Stimulated activated CD4-positive, alpha-beta T cell treated with anti-CD3 and anti-CD28 coated beads, TNF-alpha, amount 100 ng/mL, for 24 hours (primary cell): ENCODE measurements at places on chromosomes 11 and 22.

DNA sequence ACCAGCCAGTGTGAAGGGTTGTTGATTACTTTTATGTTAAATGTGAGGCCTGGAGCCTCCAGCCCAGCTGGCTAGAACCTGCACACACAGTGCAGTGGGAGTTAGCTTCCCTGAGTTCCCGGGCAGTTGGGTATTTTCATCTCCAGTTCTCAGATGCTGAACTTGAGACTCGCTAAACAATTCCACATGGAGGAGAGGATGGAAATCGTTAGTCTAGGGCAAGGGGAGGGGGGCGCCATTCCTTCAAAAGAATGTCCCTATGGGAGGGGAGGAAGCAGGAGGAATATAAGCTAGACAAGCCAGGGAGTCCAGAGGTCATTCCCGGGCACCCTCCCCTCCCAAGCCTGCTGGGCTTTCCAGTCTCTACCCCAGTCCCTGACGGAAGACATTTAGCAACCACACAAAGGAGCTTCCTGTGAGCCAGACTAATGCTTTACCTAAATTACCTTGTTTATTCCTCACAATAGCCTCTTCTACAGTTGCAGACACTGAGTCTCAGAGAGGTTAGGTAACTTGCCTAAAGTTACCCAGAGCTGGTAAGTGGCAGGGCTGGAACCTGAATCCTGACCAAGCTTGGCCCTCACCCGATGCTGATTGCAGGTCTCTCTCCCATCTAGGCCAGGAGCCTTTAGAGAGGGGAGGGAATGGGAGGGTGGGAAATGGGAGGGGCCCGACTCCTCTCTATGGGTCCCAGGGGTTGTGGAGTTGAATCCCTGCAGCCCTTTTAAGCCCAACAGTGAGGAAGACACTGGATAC, 1.9 kb upstream of the TSKU start:
- DNase-seq: no peak

DNA sequence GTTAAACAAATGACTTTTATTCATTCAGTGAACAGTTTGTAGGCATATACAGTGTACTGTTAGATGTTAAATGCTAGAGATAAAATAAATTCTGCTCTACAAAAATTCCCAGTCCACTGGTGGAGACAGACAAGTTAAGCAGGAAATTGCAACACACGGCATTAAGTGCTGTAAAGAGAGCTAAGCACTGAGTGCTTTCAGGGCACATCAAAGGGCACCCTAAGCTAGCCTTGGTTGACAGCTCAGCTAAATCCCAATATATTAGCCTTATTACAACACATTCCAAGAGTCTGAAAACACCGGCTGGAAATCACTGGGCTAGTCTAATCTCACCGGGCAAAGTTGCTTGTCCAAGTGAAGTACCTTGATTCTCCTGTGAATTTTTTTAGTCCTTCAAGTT, 55.1 kb downstream of the NOX4 start:
- no peak for DNase-seq

DNA sequence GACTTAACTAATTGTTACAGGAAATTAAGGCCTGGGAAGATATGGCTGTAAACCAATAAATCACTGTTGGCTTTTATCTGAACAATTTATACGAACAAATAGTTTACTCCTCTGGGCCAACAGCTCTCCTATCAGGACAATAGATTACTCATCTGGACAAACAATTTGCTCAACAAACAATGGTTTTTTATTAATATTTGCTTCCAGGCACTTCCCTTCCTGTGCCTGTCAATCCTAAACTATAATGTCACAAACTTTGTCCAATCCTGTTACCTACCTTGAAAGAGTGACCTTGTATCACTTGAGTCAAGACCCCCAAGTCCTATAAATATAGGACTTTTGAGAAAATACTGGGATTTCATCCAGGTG, 87.6 kb upstream of the OR9Q1 start:
- DNase-seq: no peak

DNA sequence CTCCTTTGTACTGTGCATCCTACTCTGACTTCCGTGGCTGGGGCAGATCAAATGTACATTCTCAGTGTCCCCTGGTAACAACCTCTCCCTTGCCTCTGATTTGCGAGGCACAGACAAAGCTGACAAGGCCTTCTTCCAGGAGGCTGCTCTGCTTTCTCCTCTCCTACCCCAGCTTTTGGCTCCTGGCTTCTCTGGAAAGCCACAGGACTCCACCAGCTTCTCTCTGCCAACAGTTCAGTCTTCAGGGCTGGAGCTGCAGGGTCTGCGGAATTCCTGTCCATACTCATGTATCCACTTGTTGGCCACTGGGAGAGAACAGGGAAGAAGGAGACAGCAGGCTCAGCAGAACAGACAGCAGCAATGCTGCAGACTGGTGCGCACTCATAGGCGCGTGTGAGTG, 44.4 kb downstream of the P4HA3 start:
- no peak for DNase-seq

DNA sequence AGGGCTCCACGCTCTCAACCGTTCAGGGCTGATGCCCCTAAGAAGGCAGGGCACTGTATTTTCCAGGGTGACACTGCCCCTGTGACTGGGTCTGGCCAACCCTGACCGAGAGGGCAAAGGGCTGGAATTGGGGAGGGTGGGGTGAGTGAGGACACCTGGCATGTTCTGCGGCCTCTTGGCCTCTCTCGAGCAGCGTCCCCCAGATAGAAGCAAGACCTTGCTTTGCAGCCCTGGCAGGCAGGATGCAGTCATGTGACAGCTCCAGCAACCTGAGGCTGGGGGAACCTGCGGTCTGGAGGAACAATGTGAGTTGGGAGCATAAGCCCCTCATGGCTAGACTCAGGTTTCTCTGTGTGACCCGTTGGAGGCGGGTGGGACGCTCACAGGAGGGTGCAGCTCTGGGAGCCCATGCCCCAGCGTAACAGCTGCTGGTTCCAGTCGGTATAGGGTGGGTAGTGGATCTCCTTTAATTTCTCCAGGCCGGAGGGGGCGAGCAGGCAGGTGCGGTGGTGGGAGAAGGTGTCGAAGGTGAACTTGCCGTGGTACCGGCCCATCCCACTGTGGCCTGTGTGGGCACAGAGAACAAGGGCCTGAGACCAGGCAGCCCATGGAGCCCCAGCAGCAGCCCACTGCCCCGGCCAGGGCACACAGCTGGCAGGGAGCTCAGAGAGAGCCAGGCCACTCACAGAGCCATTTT, 11.4 kb downstream of the ALDH3B2 start:
- DNase-seq: no peak

DNA sequence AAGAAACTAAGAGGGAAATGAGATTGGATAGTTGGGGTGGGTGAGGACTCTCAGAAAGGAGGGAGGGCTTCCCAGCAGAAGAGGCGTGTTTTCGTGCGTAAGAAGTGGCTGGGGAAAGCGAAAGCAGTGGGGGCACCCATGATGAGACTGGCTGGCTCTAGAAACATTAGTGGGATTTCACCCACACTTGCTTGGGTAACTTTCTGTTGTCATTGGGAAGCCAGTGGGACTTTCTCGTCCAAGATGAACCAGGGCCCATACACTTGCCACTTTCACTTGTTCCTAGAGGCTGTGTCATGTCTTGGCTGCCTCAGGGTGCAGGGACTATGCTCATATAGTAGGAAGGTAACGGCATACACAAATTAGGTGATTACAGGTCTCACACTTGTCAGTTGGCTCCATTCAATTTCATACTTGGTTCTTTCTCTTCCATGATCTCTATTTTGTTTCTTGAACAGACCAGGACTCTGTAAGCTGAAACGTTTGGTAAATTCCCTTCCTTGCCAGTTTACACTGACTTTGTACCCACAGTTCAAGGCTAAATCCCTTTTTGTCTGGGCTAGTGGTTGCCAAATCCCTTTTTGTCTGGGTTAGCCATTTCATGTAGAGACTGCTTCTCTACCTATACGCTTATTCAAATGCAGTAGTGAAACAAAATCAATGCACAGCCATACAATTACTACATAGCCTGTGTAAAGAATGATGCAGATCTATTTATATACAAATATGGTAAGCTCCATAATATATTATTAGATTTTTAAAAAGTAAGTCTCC, 42.0 kb upstream of the CXCR5 start:
- DNase-seq: peak; percentile 28

GRCh38 chr11:125091247-125091876, 20.1 kb downstream of the TMEM218 start:
- DNase-seq: no peak

DNA sequence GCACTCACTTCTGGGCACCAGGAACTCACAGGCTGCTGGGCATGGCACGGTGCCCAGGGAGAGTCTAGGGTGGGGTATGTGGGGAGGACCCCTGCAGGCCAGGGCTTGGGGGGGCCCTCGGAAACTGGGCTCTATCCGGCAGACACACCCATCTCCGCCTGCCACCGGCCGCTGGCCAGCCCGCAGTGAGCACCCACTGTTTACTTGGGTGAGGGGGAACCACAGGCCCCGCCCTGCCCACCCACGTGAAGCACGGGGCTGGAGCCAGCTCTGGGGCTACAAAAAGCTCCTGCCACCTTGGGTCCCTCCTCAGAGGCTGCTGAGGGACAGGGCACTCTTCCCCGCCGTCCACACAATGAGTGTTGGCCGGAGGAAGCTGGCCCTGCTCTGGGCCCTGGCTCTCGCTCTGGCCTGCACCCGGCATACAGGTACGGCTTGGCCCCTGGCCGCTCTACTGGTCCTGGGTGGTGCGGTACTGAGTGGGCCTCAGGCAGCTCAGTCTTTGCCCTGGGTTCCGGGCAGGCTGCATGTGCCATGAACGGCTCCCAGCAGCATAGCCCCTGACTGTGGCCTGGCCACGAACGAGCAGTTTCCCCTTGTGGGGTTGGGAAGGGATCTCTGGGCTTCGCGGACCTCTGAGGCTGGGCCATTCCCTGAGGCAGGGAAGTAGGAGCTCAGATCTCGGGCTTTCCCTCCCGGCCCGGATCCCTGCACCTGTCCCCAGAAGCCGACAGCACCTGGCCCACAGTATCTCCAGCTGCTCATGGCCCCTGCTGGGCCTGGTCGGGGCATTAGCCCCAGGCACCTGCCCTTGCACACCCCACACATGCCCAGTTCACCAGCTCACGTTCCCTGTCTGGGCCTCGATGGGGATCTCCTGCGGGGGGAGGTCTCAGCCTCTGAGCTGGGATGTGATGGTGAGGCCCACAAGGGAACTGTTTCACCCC, at the start of gene MUC5AC:
Gene MUC5AC, plus strand, starts transcription at position 309 of the 947 bp plus-strand sequence. Its CDS starts 47 bp downstream, at position 356.
- no peak for DNase-seq

GRCh38 chr11:35887737-35888136, 56.1 kb upstream of the LDLRAD3 start:
- no peak for DNase-seq

DNA sequence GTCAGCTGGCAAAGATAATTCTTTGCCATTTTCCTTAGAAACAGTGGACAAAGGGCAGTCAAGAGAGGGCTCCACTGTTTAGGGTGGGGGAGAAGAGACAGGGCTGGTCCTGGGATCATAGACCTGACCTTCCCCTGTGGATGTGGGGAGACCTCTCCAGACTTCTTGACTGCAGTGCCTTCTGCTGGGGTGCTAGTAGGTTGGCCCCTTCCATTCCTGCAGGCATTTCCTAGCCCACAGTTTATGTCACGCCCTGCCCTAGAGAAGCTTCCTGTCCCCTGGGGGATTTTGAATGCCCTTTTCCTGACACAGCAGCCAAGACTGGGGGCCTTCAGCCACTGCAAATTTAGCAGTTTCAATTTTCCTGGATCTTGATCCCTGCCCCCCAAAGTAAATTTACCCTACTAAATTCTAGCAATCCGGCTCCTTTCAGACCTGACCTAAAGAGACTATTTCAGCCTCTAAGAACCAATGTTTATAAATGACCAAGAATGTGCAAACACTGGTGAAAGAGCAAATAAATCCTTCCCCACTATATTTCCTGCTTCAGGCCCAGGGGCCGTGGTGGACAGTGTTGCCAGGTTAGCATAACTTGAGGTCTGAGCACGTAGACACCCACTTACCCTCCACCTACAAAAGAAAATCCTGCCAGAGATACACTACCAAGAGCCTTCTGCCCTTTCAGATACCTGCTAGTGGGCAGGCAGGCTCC, 58.4 kb downstream of the PPFIBP2 start:
- no peak for DNase-seq

- DNase-seq: peak; percentile 63
Measured at GRCh38 chr22:43263645-43264514, 76.9 kb upstream of the TTLL12 start.

DNA sequence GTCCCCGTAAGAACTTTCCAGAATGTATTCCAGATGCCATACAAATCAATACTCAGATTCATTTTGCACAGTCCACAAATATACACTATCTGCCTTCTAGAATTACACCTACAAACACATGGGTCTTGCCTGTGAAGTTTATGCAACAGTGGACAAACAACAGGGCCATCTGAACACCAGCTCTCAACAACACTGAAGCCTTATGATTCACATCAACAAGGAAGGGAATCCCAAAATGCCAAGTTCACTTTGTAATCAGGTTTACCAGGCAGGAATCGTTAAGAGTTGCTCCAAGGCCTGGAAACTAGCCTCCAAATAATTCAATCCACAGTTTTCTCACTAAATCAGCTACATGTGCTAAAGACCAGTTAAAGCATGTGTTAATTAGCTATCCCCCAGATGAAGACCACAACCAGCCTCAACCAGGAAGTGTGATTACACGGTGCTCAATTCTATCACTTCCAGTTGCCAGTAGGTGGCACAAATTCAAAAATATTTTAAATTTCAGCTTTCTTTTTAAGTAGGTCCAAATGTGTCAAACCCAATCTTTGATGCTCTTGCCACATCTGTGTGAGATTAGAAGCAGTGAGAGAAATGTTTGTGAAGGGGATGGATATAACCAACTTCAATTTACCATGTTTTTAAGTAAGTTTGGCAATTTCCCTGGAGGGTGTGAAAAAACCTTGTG, 139.1 kb upstream of the BDNF start:
- no peak for DNase-seq

- DNase-seq: no peak
Measured at GRCh38 chr11:110762590-110762989, 50.4 kb upstream of the ARHGAP20 start.

DNA sequence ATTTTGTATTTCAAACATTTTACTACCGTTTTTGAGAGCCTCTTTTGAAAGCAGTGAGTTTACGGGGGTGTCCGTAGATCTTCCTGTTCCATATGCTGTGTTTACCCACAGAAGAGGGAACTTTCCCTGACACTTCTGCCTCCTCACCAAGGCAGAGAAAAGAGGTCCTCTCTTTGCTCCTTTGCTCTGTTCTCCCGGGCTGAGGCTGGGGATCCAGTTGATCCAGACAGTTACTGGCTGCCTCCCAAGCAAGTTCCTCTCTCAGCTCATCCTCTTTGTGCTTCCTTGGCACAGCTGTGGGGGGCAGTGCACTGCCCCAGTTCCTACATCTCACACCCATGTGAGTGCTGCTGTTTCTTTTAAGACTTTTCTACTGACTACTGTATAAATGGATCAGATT, 813.7 kb downstream of the NTM start:
- no peak for DNase-seq

GRCh38 chr22:41561335-41561734, 525 bp downstream of the CSDC2 start:
- no peak for DNase-seq

- DNase-seq: no peak
Measured at GRCh38 chr11:19703211-19703610, 9.4 kb upstream of the NAV2 start.

GRCh38 chr11:125141686-125142535, 22.6 kb upstream of the PKNOX2 start:
- DNase-seq: peak; percentile 37
